ENCODE measurements at places on chromosomes 5 and 9. TPM values are rescaled to one million over a fixed set of nuclear protein-coding genes. Genes with fewer than 3 reads are reported as not detected.

DNA sequence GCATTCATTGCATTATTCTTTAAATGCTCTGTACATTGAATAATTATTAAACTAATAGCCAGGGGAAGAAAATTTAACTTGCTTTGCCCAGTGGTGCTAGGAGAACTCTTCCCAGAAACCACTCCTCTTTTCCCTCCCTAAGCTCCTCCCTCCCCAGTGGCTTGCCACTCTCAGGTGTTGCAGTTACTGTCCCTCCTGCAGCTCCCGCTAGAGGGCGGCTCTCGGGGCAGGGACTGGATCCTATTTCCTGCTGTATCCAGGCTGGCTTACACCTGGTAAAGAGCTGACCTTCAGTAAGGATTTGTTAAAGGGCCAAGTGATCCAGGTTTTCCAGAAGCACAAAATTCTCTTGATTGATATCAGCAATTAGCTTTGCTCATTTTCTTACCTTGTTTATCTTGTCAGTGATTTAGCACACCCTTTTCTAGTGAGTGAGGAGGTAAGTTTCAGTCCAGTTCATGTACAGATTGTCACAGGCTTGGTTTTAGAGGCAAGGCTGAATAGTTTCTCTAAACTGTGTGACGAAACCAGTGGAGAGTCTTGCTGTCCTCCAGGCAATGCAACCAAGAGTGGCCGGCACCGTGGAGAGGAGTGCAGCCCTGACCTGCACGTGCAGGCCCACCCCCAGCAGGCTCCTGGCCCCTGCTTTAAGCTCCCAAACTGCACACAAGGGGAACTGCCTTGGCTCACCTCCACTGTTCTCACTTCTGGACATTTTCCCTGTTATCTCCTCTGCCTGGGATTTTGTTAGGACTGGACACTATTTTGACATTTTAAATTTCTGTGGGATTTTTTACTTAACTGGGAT lies 423.8 kb downstream of the SPOCK1 start:
- DNase-seq = peak; percentile 54

The ADRB2 gene
- 0.81 TPM for total RNA-seq

The CCDC192 gene
- not detected for total RNA-seq

GRCh38 chr9:120904061-120904977 lies 22.3 kb downstream of the TRAF1 start:
- DNase-seq = peak; percentile 71

GRCh38 chr5:125032286-125032685 lies 285.8 kb upstream of the ZNF608 start:
- no peak for DNase-seq

GRCh38 chr9:112327718-112328450 lies 5.5 kb downstream of the PTBP3 start:
- no peak for DNase-seq
